Activated CD4-positive, CD25-positive, alpha-beta regulatory T cell (primary cell): ENCODE measurements at places on chromosomes 1 and 21.

DNA sequence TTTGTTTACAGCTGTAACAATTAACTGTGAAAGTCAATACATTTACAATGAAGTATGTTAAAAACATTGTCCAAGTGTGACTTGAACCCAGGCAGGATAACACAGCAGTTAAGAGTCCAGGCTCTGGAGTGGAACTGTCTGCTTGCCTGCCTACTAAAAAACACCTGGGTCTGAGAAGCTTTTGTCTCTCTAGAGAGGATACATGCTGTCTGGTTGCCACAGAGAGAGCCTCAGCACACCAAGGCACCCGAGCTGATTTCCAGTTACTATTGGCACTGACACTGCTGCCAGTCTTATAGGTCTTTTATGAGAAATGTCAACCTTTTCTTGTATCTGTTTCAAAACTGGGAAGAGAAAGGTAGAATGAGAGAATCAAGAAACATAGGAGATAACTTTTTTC is 20.2 kb upstream of the RALGPS2 start:
- no peak for DNase-seq

GRCh38 chr1:71916894-71917293 is 365.4 kb downstream of the NEGR1 start:
- DNase-seq: no peak

DNA sequence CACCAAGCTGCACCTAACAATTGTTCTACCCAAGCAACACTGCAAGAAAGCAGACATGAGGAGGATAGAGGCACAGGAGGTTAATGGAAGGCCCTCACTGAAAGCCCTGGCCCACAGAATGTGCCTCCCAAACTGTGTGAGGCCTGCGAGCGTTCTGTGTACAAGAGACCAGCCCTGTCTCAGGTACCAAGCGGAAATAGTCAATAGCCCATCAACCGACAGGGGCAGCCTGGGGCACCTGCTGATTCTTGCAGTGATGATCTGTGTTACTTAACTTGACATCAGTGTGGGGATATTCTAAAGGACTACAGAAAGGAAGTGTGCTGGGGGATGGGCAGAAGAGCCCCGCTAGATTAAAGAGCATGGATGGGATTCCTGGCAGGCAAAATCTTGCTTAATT is 392.4 kb downstream of the KCNH1 start:
- no peak for DNase-seq

DNA sequence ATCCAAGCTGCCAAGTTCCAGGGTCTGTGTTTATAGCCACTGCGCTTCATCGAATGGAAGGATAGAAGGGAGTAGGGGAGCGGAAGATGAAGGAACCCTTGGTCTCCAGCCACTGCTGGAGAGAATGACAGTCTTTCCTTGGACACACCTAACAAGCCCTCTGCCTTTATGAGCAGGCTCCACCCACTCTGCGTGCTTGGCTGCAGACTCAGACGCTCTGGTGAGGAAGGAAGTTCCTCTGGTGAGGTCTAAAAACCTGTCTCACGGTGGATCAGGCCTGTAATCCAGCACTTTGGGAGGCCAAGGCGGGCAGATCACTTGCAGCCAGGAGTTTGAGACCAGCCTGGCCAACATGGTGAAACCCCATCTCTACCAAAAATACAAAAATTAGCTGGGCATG is 55.4 kb downstream of the MATN1 start:
- no peak for DNase-seq

GRCh38 chr1:101967871-101968270 is 28.9 kb downstream of the OLFM3 start:
- DNase-seq: no peak

- no peak for DNase-seq
Measured at GRCh38 chr1:173100476-173101107, 49.9 kb upstream of the TNFSF18 start.

DNA sequence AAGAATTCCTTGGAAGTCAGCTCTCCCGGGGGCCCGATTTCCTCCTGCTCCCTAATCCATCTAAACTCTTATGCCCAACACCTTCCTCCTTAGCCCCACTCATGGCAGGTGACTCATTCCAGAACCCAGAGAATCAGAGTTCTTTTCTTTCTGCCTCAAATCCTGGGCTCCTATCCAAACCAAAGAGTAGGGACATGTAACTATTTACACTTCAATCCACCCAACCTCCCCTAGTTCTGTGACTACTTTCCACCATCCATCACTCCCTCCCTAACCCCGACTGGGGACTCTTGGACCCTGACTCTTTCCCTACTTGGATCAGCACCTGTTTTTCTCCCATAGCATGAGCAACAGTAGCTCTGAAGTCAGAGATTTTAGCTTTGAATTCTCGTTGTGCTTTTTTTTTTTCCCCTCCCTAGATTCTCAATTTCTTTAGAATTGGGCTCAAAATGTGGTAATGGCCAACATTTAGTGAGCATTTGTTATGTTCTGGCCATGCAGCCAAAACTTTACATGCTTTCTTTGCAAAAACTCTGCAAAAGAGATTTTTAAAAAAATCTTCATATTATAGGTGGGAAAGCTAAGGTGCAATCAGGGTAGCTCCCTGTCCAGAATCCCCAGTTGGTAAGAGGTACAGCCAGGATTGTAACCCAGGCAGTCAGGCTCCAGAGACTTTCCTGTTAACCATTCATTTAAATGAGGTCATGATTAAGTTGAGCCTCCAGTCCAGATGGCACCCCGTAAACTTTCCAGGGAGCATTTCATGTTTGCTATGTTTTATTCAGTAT is 7.5 kb upstream of the CYP4A11 start:
- DNase-seq: no peak

DNA sequence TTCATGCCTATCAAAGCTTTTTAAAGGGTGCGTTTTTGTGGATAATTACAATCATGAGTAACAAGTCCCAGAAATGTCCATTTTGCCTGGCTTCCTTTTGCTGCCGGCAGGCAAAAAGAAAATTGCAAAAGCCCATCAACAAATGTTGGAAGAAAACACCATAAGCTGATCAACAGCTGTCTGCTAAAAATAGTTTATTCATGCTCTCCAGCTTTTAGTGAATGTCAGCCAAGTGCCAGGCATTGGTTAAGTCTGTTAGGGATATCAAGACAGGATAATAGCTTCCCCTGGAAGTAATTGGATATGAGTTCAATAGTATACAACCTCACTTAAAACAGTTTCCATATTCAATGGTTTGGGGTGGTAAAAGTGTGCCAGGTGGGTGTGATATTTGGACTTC is 13.6 kb upstream of the AGMAT start:
- no peak for DNase-seq

DNA sequence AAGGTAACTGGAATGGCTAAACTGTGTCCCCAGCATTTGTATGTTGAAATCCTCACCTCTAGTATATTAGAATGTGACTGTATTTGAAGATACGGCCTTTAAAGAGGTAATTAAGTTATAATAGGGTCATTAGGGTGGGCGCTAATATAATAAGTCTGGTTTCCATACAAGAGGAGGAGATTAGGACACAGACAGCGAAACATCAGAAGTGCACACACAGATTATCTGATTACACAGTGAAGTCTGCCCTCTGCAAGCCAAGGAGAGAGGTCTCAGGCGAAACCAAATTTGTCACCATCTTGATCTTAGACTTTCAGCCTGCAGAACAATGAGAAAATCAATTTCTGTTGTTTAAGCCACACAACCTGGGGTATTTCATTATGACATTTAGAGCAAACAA is 2233.1 kb downstream of the MRPL39 start:
- no peak for DNase-seq

DNA sequence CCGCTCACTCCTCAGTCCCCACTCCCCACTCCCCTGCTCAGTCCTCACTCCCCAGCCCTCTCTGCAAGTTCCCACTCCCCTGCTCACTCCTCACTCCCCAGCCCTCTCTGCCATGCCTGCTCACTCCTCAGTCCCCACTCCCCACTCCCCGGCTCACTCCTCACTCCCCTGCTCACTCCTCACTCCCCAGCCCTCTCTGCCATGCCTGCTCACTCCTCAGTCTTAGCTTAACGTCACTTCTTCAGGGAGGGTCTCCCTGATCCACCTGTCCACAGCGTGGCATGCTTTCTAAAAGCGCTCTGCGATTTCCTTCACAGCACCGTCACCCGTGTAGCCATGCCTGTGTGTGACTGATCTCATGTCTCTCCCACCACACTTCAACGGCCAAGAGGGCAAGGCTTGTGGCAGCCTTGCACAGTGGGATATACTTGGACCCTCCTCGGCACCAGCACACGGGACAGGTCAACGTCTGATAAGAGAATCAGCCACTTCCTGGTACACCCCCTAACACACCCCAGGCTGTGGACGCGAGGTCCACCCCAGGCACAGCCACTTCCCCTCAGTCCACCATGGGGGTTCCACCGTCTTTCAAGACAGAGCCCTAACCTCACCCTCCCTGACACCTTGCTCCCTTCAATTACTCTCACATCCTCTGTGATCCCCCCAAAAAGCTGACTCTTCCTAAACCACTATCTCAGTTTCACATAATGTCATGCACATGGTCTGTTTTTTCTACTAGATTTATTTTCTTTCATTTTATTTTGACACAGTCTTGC is 14.0 kb downstream of the PRDM15 start:
- DNase-seq: no peak

GRCh38 chr1:92087542-92087941 is 7.4 kb downstream of the BTBD8 start:
- no peak for DNase-seq

- DNase-seq: no peak
Measured at GRCh38 chr1:8357329-8358101, 39.6 kb downstream of the SLC45A1 start.

- no peak for DNase-seq
Measured at GRCh38 chr1:78549891-78550290, 59.1 kb downstream of the PTGFR start.

GRCh38 chr1:66925944-66926343 is 1.2 kb downstream of the MIER1 start:
- DNase-seq: no peak

DNA sequence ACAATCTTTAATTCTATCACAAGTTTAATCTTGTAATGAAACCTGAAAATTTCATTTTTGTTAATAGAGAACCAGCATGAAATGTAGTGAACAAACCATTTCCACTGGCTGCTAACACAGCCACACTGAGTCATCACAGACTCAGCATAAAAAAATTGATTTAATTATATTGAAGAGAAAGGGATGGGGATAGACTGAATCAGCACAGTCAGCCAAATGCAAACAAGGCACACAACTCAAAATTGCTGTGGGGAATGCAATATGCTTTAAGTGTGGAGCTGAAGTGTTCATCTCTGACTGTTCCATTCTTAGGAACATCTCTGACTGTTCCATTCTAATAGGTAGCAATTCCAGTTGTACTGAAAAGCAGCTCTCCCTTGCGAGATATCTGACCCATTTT is 299.8 kb downstream of the MRPL39 start:
- no peak for DNase-seq

DNA sequence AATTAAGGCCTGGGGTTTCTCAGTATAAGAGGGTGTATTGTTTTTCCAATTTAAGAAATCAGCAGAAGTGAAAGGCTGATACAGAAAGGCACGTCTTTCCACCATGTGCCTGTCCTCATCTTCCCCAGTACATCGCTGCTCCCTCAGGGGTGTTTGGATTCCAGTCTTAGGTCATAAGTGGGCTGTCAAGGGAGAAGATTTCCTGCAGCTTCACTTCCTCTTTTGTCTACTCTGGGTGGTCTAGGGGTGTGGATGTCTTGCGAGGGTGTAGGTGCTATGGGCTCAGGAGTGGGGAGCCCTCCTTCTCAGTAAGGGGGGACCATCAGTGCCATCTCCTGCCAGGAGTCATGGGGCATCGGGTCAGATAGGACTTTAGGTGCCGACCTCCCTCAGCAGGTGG is 999.8 kb upstream of the NCAM2 start:
- no peak for DNase-seq

- no peak for DNase-seq
Measured at GRCh38 chr1:181369416-181369815, 113.9 kb upstream of the CACNA1E start.

DNA sequence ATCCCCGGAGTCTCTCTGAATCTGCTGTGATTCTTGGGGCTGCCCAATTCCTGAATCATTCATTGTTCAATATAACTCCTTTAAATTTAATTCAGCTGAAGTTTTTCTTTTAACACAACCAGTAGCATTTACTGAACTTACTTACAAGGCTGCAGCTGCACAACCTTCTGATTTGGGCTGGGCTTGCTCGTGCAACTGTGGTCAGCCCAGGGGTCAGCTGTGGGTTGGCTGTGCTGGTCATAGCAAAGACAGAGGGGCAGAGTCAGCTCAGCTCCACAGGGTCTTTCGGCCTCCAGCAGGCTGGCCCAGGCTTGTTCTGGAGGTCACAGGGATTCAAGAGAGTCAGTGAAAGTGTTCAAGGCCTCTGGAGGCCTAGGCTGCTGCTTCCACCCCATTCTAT is 186.1 kb downstream of the MATN1 start:
- no peak for DNase-seq

DNA sequence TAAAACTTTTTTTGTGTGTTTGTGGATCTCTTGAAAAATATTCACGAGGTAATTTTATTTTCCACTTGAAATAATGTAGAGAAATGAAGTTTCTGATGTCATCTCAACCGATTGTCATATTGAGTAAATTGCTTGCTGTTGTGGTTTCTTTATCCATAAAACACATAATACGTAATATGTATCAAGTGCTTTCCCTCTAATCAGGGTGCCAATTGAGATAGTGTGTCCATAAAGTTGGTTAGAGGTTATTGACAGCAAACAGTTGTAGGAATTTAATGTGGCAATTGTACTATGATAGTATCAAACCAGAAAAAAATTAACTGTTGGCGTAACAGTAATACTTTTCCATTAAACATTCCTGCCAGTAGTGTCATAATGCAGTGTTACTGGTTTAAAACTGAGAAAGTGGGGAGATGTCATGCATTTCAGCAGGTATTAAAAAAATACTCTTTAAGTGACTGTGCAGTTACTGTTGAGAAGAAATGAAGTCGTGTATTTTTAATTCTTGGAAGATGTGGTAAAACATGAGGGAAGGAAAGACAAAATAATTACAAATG is 38.3 kb downstream of the USP25 start:
- DNase-seq: no peak

DNA sequence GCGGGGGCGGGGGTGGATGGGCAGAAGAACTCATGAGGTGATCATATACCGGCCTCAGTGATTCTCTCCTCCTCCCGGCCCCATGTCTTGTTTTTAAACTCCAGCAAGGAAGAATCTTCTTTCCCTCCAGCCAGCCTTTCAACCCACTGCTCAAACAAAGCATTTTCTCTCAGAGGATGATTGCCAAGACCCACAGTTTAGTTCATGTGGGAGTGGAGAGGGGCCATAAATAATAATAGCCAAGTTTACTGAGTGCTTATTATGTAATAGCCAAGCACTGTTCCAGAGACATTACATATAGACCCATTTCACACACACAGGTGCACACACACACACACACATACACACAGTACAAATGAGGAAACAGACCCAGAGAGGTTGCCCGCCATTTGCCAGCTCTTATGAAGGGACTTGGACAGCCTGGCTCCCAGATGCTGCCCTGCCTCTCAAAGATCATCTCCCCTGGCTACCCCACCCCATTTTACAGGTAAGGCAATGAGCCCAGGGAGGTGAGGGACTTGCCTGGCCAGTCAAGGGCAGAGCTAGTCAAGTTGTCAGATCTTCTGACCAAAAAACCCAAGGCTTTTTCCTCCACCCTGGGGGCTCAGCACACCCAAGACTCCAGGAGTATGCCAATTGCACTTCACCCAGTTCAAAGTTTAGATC is 18.0 kb upstream of the BCAR3 start:
- DNase-seq: no peak
